ENCODE measurements at places on chromosomes 1 and 21.
A peak's percentile ranks its signal among the peaks of the same experiment; 100 is the strongest.

- no peak for DNase-seq
Measured at GRCh38 chr21:42498012-42498411, 2.0 kb upstream of the RSPH1 start.

GRCh38 chr1:9006956-9007615 is 19.1 kb downstream of the SLC2A7 start:
- no peak for DNase-seq

DNA sequence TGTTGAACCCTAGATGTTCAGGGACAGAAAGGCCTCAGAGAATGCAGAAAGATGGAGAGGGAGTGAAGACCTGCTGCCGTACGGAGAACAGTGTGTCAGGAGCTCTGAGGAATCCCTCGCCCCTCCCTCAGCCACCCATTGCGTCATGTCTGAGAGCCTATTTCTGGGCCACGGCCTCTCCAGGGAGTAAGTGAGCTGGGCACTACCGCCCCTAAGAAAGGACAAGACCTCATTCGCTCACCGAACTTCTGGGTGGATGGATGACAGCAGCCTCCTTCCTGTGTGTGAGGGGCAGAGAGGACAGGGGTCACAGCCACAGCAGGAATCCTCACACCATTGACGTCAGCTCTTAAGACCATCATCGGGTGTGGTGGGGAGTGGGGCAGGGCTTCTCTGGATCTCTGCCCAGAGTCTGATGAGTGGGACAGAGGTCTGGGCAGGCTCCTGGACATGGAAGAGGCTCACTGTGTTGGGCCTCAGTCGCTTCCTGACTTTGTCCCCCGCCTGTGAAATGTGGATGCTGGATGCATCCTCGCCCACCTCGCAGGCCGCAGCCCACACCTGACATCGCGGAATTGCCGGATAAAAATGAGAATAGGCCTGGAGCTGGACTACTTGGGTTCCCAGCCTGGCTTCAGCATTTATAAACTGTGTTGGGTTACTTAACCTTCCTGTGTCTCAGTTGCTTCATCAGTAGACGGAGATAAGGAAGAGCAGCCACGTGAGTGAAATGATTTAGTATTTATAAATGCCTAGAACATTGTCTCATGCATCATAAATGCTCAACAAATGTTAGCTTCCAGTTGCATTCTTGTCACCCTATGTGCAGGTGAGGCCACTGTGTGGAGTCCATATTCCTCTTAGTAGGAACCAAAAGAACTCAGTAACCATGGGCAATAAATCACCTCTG is 238.6 kb downstream of the TRABD2B start:
- DNase-seq: no peak

GRCh38 chr1:202149566-202149965 is 5.0 kb upstream of the ARL8A start:
- DNase-seq: no peak

GRCh38 chr1:4494027-4494426 is 160.4 kb upstream of the AJAP1 start:
- DNase-seq: no peak

GRCh38 chr21:33751120-33751519 is 108.8 kb downstream of the ITSN1 start:
- no peak for DNase-seq

- DNase-seq: no peak
Measured at GRCh38 chr1:167292216-167292615, 71.5 kb downstream of the POU2F1 start.

DNA sequence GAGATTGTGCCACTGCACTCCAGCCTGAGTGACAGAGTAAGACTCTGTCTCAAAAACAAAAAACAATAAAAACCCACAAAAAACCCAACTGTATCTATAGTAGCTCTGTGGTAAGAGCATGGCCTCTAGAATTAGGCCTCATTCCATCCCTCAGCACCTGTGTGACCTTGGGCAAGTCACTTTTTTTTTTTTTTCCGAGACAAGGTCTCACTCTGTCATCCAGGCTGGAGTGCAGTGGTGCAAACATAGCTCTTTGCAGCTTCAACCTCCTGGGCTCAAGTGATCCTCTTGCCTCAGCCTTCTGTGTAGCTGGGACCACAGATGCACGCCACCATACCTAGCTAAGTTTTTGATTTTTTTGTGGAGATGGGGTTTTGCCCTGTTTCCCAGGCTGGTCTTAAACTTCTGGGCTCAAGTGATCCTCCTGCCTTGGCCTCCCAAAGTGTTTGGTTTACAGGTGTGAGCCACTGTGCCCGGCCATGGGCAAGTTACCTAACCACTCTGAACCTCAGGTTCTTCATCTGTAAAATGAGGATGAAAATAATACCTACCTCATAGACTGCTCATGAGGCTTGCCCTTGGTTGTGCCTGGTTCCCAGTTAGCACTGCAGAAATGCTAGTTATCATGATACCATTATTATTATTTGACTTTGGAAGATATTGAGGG is 15.3 kb upstream of the MYOM3 start:
- no peak for DNase-seq

GRCh38 chr1:14421295-14421976 is 177.0 kb upstream of the KAZN start:
- DNase-seq: no peak

- DNase-seq: no peak
Measured at GRCh38 chr21:44870748-44871495, 2.6 kb downstream of the PTTG1IP start.

GRCh38 chr1:3037281-3038040 is 16.2 kb downstream of the ACTRT2 start:
- no peak for DNase-seq

GRCh38 chr1:16888860-16889816 is 6.6 kb upstream of the RNU1-2 start:
- DNase-seq: peak; percentile 26

- no peak for DNase-seq
Measured at GRCh38 chr1:197928849-197929336, 11.7 kb downstream of the LHX9 start.

- DNase-seq: no peak
Measured at GRCh38 chr1:245588116-245588639, 433.4 kb downstream of the KIF26B start.

DNA sequence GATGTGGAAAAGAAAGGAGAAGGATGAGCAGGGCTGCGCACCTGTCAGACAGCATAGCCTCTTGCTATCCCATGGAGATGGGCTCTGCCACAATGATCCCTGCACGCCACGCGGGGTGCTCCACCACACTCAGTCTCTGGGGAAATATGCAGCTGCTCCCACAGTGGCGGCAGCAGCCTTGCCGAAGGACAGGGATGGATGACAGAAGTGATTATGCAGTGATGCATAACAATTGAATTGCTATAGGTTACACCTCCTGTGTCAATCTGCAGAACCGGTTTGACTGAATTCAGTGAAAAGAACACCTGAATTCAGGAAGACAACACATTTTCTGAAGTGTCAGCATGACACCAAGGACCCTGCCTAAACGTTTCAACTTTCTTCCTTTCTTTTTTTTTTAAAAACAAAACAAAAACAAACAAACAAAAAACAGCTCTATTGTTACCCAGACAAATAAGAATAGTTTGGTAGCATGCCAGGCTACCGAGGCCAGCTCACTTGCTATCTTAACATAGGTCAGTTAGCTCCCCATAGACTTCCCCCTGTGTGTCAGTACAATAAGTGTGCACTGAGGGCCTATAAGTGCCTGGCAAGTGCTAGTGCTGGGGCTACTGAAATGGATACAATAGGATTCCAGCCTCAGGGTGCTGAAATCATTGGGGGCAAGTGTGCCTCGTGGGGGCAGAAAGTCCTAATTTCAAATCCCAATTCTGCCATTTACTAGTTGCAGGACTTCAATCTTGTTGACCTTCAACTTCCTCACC is 127.6 kb upstream of the LMO4 start:
- DNase-seq: no peak

- DNase-seq: no peak
Measured at GRCh38 chr1:218439541-218440295, 94.6 kb downstream of the TGFB2 start.

- no peak for DNase-seq
Measured at GRCh38 chr21:38913893-38914527, 108.3 kb downstream of the ETS2 start.

DNA sequence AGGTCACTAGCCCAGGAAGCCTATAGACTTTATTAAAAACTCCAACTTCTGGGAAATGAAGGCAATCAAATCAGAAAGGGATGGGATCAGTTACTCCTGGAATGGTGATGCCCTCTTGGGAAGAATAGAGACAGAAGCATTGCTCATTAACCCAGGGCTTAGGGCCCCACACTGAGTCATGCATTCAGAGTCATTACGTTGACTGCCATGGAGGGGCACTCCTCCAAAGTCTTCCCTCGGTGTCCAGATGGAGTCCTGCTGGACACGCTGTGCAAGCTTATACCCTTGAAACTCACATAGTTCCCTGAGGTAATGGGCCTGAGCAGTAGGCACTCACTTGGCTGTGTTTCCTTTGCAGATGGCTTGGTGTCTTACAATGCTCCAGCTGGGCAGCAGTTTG is 35.2 kb upstream of the HSD17B7 start:
- no peak for DNase-seq

GRCh38 chr1:10152709-10153284 is 57.6 kb upstream of the KIF1B start:
- DNase-seq: no peak

- no peak for DNase-seq
Measured at GRCh38 chr1:226549937-226550671, 1.5 kb downstream of the STUM start.

DNA sequence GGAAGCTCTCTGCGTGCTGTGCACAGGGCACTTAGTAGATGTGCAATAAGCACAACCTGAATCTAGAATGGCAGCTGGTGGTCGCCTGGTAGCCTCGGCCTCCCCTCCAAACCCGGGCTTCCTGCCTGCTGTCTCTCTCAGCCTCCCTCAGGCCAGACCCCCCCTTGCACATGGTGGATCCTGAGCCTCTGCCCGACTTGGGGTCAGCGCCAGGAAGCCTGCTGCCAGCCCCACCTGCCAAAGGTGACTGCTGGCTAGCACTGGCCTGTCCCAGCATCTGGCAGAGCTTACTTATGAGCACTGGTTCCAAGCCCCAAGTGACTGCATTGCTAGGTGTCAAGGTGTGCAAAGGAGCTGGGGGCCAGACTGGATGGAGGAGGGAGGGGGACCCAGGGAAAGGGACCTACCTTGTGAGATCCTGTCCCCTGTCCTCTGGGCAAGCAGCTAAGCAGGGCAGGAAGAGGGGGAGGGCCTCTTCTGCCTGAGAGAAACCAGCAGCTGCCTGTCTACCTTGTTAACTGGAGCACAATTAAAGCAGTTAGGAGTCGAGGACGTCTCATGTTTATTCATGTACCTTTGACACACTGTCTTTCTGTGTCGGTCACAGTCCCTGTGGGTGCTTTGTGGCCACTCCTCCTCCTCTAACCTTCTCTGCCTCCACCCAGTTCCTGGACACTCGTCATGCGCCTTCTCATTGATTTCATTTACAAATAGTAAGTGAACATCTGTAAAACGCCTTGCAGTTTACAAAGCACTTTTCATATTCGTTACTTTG is 100.9 kb downstream of the DDX20 start:
- DNase-seq: no peak

GRCh38 chr1:92910081-92910480 is 51.2 kb downstream of the DIPK1A start:
- no peak for DNase-seq

DNA sequence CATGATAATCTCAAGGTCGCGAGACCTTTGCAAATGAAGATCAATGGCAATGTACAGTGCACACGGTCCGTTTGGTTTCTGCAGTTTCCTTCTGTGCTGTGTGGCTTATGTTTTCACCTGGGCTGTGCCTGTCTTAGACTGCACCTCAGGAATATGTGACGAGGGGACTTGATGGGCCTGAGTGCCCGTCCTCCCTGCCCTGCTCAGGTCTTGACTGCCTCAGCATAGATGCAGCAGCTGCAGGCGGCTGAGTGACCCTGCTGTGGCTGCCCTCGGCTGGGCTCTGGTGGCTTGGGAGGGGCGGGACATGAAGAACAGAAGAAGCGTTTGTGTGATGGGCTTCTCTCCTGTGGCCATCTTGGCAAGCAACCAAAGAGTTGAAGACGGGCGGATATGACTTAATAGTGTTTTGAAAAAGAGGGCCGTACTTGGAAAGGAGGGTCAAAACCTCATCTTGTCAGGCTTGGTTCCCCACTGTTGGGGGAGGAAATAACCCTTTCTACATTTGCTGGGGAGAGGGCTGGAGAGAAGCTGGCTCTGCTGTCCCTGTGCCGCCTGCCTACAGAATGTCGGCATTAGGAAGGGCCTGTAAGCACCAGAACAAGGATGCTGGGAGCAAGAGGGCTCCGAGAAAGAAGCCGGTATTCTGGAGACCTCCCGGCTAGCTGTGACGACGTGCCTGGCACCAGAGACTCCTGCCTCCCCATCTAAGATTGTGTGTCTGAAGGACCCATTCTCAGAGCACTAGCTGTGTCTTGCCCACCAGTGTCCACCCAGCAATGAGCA is 7.1 kb downstream of the MYBPHL start:
- no peak for DNase-seq

GRCh38 chr1:46622344-46622743 is 5.7 kb upstream of the MOB3C start:
- DNase-seq: no peak

DNA sequence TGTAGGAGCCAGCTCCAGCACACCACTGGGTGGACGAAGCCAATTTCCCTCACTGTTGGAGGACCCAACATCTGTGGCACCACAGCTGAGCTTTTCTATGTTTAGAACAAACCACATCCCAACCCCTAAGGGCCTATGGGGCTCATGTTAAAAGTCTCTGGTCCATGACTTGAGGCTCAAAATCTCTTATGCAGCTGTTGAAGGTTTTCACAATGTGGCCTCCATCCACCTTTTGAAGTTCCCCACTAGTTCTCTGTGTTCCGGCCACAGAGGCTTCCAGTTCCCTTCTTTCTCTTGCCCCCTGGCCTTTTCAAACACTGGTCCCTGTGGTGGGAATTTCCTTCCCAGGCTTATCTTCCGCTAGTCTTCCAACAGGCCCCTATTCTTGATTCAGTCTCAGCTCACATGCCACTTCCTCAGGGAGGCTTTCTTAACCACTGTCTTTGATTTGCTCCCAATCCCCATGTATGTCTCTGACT is 3.9 kb upstream of the IFNLR1 start:
- DNase-seq: no peak

DNA sequence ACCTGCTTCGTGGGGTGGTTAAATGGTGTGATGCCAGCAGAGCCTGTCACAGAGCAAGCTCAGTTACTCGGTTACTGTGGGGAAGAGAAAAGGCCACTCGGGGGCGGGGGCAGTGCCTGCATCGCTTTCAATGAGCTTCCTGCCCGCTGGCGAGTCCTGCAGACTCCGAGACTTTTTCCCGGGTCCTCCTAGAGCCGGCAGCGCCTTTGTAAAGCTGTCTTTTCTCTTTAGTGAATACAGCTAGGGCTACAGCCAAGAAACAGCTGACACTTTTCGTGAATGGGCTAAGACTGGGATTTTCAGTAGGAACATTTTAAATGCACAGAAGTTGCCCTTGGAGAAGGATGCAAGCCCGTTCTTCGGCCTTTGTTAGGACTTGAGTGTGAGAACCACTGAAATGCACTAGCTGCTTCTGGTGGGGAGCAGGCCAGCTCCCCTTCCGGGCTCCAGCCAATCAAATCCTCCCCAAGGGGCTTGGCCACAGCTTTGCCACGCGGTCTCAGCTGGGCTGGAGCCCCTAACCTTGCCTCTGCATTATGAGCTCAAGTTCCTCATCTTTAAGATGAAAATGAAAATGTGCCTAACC is 23.4 kb upstream of the EFHD2 start:
- DNase-seq: no peak

Measured in stimulated activated CD4-positive, alpha-beta T cell treated with anti-CD3 and anti-CD28 coated beads, Interleukin-2, amount 100 ng/mL, for 4 hours (primary cell).